Activated gamma-delta T cell (primary cell): ENCODE measurements at places on chromosomes 3 and 15.

DNA sequence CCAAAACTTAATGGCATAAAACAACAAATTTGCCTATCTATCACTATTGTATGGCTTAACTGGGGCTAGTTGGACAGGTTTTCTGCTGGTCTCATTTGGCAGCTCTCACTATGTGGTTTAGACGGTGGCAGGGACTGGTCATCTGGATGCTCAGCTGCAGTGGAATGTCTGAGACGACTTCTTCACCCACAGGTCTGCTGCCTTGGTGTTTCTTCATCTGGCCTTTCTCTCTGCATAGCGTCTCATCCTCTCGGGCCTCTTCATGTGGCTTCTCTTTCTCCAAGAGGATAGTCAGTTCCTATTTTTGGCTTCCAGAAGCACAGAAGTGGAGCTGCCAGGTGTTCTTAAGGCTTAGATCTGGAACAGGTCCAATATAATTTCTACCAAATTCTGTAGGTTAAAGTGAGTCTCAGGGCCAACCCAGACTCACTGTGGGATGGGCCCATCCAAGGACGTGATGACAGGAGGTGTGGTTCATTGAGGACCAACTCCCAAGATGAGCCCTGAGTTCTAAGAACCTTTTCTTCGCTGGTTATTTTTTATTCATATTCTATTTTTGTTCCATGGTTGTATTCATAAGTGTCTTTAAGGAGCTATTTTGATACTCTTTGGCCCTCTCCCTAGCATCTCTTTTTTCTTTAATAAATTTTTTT is 18.6 kb downstream of the UBE2Q2 start:
- DNase-seq = no peak

GRCh38 chr3:47899495-47900108 is 96.7 kb downstream of the DHX30 start:
- no peak for DNase-seq

GRCh38 chr3:100160521-100160920 is 46.2 kb upstream of the FILIP1L start:
- no peak for DNase-seq

DNA sequence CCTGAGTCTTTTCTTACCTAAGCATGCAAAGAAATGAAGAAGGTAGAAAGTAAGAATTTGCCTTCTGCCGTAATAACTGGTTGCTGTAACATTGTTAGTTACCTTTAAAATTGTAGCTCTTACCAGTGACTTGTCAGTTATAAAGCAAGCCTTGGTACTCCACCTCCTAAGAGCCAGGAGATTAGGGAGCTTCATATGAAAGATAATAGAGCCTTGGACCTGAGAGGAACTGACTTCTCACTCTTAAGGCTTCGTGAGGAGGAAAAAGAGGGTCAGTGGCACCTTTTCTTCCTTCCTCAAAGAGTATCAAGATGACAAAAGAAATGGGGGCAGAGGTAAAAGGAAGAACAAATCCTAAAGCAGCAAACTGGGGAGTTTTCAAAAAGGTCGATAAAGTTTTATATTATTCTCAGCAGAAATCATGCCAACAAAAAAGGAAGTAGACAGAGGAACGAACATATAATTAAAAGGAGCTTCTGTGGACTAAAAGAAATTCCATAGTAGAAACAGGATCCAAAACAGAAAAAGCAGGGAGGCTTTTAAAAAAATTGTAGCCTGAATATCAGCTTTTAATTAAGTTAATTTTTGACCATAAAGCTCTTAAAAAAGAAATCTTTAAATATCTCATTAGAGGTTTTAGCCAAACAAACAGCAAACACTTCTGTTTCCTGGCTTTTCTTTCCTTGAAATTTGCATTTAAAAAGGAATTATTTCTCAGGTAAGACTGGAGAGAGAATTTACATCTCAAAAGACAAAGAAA is 847.1 kb upstream of the ALCAM start:
- no peak for DNase-seq

DNA sequence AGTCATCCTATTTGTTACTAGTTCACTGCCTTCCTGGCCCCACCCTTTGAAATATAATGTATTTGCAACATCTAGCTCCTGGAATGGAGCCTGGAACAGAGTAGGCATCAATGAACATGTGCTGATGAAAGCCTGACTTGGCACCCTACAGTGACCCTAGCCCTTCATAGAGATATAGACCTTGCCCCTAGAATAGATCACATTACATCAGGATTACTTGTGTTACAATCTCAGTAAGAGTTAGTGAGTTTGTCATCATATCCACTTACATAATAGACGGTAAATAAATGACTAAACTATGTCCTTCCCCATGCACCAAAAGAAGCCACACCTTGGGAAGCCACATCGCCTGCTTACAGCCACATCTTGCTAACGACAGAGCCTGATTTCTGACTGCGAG is 110.5 kb upstream of the WNT5A start:
- DNase-seq = no peak
